Activated T-cell treated with anti-CD3 and anti-CD28 coated beads for 48 hours (primary cell): ENCODE measurements at places on chromosomes 3 and 15.

DNA sequence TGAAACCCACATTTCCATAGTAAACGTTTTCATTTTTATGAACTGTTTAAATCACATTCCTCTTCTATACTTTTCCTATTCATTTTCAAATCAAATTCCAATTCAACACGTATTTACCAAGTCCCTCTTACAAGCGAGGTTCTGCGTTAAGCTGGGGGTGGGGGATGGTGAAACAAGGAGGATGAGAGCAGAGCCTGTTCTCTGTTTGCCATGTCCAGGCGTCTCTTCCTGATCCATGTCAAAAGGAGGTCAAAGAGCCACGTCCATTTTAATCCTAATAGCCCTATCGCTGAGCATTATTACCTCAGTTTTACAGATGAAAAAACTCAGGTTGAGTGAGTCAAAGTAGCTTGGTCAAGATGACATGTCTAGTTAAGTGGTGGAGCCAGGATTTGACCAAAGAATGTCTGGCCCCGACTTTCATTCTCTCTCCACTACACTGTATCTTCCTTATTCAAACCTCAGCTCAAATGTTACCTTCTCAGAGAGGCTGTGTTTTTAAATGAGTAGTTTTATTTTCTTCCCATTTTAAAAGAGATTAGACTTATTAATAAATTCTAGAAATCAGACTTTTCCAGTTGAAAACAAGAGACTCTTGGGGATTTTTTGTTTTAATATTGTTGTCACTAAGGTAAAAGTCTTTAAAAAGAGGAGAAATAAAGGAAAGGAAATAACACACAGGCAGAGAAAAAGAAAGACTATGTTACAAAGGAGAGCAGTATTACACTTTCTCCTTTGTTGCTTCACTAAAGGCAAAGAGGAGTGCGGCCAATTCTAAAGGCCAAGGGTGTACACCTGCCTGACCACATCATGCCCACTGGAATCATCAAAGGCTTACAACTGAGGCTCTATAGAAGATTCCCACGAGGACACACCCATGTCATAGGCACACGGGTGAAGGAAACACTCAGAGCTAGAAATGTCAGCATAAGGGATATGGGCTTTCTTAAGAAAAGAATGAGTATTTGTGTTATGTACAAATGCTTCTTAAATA lies 42.4 kb downstream of the MYO5A start:
- no peak for DNase-seq

DNA sequence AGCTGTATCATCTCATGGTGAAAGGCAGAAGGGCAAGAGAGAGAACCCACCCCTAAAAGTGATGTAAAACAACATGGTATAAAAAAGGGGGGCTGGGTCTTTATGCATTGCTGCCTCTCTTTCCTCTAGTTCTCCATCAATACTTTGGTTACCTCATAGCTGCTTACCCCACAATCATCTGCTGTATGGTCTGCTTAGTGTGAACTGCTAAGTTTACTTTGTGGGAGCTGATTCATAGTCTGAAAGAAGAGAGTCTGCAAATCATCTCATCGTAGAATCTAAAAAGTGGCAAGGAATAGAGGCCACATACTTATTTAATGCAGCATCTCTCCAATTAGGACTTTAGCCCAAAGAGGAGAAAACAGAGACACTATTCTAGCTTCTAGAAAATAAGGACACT lies 546.8 kb downstream of the GBE1 start:
- no peak for DNase-seq

GRCh38 chr3:198107840-198108734 lies 148.1 kb downstream of the LMLN start:
- DNase-seq: no peak

- DNase-seq: no peak
Measured at GRCh38 chr3:134406331-134407238, 32.3 kb upstream of the AMOTL2 start.

DNA sequence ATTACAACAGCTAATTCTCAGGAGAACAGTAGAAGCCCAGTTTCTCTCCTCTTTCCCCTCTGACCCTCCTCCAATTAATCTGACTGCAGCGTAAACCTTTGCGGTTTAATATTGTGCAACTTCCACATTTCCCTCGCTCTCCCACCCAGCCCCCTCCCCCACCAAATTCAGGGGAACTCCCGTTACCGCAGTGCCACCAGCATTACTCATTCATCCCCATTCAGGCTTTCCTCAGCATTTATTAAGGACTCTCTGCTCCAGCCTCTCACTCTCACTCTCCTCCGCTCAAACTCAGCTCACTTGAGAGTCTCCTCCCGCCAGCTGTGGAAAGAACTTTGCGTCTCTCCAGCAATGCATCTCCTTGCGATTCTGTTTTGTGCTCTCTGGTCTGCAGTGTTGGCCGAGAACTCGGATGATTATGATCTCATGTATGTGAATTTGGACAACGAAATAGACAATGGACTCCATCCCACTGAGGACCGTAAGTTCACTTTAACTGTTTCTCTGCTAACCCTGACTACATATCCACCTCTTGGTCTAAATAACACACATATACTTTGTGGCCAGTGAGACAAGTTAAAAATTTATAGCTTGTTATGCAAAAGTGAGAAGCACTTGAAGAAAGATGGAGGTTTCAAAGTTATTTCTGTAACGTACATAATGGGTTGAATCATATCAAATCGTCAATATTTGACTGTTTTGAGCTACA lies at the start of gene PTX3:
Gene PTX3 (plus strand): TSS at position 268 of the 709 bp plus-strand sequence. CDS start 84 bp downstream, at position 352.
- DNase-seq: no peak

DNA sequence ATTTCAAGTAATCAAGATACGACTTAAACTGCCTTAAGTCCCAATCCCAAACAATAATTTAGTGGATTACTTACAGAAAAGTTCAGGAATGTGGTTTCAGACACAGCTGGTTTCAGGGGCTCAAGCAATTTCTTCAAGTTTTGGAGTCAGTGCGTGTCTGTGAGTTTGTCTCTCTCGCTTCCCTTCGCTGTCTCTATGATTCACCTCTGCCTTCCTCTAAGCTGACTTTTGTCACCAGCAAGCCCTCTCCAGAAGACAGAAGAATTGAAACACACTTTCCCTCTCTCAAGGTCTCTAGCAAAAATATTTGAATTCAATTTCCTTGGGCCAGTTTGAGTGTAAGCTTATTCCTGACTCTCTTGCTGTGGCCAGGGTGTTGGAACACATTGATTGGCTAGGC lies 392.4 kb downstream of the EDEM1 start:
- DNase-seq: no peak

GRCh38 chr3:11434563-11435096 lies 162.4 kb downstream of the ATG7 start:
- DNase-seq: no peak

- no peak for DNase-seq
Measured at GRCh38 chr15:71366926-71367325, 251.7 kb downstream of the THSD4 start.

- no peak for DNase-seq
Measured at GRCh38 chr3:27637346-27637995, 84.7 kb downstream of the EOMES start.

DNA sequence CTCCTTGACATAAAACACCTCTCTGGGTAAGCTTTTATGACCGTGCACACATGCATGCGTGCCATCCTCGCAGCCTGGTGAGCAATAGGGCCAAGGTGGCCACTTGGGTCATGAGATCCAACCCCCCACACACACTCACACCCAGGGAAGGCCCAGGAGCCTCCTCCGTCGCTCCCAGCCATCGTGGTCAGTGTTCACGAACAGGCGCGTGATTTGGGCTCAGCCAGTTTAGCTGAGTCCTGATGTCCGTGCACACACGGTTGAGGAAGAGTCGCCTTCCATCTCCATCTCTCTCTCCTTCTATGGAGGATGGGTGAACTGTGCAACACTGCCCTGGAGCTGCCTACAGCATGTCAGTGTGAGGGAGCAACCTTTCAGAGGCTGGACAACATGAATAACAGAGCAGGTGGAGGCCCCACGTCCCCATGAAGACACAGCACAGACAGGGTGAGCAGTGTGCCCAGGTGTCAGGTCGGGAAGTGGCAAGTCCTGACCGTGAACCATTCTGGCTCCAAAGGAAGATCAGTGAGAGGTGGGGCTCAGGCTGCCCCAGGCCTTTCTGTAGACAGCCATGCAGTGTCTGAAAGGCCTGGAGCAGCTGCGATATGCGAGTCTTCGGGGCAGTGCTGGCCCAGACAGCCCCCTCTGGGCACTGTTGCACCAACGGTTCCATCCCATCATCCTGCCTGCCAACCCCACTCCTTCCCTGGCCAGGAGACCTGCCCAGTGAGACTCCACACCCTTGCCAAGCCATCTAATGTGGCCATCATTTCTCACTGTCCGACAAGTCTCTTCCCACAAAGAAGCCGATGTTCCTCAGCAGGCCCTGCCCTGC lies 253.4 kb downstream of the OCA2 start:
- DNase-seq: no peak

GRCh38 chr15:101371519-101371918 lies 76.5 kb upstream of the SNRPA1 start:
- DNase-seq: no peak

DNA sequence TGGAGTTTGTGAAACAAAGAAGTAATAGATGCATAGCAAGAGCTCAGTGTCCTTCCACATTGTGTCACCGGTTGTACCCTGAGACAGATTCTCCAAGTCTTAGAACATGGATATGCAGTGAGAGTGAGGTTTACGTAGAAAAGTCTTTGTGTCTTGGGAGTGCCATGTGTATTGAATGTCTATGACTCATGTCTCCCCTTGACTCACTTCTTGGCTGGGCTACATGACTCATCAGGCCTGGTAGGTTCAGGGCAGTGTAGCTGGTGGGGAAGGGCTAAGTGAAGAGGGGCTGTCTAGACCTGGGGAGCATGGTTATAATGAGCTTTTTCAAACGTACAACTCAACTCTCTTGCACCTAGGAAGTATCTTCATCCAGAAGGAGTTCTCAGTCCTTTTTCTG lies 167.4 kb downstream of the GAP43 start:
- DNase-seq: peak; percentile 28

DNA sequence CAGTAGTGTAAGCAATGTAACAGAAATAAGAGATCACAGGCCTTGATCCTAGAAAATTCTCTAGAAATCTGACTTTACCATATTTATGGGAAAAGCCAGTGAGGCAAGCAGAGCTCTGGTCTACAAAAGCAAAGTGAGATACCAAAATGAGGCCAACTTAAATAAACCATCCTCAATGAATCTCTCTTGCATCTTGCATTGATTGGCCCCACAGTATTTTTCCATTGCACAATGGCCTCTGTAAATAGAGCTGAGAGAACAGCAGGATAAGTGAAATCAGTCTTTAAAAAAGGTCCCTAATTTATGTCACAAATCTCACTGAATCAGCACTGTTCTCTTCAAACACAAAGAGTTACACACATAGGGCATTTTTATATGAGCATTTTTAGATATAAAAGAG lies 8.9 kb downstream of the CFAP20DC start:
- DNase-seq: no peak

DNA sequence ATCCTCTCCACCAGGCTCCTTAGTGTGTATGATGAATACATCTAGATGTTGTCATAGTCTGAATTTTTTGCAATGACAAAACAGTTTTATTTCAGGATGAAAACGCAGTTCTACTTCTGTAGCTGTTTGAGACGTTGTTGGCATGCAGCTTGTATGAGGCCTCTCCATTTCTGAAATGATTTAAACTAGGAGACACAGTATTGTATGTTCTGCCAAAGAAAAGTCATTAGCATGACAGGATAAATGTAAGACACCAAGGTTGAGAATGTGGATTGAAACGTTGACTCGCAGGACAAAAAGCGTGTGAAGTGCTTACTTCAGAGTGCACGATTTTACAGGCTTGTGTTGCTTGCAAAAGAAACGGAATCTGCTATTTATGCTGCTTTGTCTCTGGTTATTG lies 35.3 kb downstream of the ABHD17C start:
- no peak for DNase-seq
